ENCODE measurements at places on chromosomes 5 and 9.

- peak; percentile 19 for DNase-seq
Measured at GRCh38 chr5:72955143-72955767, 586 bp upstream of the FCHO2 start.

GRCh38 chr9:94630833-94631232, 8.5 kb downstream of the FBP1 start:
- no peak for DNase-seq

GRCh38 chr5:64831996-64832395, 63.3 kb downstream of the CWC27 start:
- DNase-seq = no peak

GRCh38 chr9:109245310-109245897, 75.5 kb downstream of the EPB41L4B start:
- DNase-seq = no peak

DNA sequence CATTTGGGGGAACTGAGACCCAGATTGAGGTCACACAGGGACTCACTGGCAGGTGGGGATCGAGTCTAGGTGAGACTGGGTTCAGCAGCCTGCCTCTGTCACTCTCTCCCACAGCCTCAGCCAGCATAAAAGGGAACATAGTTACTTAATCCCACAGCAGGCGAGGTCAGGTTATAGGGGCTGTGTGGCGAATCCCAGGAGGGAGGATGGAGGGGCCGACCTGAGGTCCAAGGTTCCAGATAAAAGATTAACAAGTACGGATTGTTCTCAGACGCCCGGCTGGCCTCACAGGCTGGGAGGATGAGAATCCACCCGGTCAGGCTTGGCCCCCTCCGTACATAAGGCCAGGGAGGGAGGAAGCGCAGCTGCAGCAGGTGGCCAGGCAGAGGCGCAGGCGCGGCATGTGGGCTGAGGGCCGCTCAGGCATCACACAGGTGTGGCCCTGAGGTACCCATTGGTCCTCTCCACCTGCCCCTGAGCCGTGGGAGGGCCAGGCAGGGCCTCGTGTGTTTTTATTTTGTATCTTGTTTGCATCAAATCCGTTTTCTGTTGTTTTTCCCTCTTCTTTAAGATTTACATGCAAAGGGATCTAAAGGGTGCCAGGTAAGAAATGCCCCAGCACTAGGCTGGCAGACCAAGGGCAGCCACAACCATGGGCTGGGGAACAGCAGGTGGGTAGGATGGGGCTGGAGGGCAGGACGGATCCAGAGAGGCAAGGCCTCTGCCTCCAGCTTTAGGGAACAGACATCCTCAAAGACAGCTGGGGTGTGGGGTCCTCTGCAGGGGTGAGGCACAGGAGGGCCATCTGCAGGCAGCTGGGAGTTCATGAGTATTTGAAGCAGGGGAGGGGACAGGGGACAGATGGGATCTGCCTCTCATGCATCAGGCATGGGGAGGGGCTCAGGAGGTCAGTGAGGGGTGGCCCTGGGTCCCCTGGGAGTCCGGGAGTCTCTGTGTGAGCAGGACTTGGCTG, 3.6 kb downstream of the SUSD3 start:
- no peak for DNase-seq

DNA sequence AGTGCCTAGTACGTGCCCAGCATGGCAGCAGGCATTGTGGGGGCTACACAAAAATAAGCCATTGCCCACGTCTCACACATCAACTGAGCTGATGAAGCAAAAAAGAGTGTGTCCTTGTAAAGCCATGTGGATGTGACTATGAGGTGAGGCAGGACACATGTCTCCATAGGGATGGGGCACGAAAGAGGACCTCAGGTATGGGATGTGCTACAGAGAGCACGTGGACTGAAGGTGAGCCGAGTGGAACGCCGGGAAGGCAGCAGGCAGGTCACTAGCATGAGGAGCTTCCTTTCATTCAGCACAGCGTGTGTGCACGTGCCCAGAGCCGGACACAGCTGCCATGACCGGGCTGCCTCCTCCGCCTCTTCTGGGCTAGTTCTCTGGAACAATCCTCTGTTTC, 429.8 kb downstream of the SPOCK1 start:
- no peak for DNase-seq

- DNase-seq = no peak
Measured at GRCh38 chr5:142748568-142749249, 21.5 kb upstream of the ARHGAP26 start.

- DNase-seq = no peak
Measured at GRCh38 chr9:4237748-4238511, 61.9 kb downstream of the GLIS3 start.

DNA sequence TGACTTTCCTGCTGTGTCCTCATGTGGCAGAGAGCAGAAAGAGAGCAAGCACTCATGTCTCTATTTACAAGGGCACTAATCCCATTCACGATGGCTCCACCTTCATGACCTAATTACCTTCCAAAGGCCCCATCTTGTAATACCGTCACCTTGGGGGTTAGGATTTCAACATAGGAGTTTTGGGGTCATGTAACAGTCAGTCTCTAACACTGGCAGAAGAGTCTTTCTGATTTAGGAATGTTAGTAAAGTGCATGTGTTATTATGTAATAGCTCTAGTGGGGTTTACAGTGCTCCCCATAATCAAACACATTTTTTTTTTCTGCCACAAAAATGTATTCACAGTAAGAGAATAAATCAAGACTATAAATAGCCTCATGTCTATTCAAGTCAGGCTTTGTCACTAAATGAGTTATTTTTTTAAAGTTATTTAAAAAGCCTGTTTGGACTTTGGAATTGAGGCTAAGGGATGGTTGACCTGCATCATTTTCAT, 19.1 kb downstream of the GALNT10 start:
- DNase-seq = no peak

GRCh38 chr5:41290810-41291209, 77.5 kb upstream of the C6 start:
- DNase-seq = no peak

- no peak for DNase-seq
Measured at GRCh38 chr5:34526682-34527305, 129.3 kb upstream of the RAI14 start.

- no peak for DNase-seq
Measured at GRCh38 chr9:109372246-109372645, 51.4 kb upstream of the EPB41L4B start.

DNA sequence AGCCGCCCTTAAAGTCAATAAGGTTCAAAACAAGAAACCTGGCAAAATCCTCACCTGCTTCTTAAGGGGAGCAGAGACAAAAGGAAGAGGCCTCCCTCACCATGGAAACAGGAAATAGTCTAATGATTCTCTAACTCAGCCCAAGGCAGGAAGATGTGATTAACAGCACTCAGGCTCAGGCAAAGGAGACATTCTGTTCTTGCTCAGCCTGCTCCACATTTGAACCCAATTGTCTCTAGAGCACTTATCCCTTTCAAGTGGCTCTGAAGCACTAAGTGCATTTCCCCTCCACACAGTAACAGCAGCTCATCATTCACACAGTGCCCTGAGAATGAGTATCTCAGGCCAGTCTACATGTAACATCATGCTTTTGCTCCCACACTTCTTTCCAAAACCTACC, 72.3 kb downstream of the NIPSNAP3B start:
- no peak for DNase-seq

- no peak for DNase-seq
Measured at GRCh38 chr9:90998573-90998972, 197.0 kb downstream of the SYK start.

GRCh38 chr5:168286386-168286785, 5.1 kb upstream of the WWC1 start:
- no peak for DNase-seq

- DNase-seq = no peak
Measured at GRCh38 chr5:115758356-115758755, 58.1 kb downstream of the CDO1 start.

GRCh38 chr9:33287087-33287490, 3.2 kb upstream of the NFX1 start:
- peak; percentile 28 for DNase-seq

- DNase-seq = no peak
Measured at GRCh38 chr5:673831-674629, 19.1 kb downstream of the TPPP start.

GRCh38 chr5:134561871-134562296, 36.4 kb downstream of the JADE2 start:
- DNase-seq = no peak

GRCh38 chr5:134113902-134114875, at the start of gene TCF7:
TCF7 (plus strand) TSS chr5:134114681; CDS start chr5:134114907, 226 bp downstream.
- DNase-seq = no peak

- no peak for DNase-seq
Measured at GRCh38 chr9:109311286-109311685, 9.6 kb downstream of the EPB41L4B start.

DNA sequence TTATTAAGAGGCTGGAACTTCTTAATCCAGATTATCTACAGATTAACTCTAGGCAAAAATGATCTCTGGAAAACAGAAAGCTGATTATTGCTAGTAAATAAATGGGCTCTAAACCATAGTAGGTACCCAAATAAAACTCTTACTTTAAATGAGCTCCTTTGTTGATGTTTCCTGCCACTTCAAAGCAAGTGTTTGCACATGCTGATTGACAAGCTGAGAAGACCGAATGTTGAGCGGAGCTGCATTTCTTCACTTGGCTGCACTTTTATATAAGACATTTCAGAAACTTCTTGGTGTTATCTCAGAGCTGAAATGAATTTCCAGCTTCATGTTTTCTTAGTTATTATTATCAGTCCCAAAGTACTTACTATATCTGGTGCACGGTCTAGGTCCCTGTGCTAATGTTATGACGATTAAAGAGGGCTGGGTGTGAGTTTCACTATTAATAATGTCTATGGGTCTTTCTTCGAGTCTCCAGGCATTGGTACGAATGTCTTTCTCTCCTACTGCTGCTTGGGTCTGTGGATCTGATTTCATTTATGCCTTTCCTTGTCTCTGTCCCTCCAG, 58.6 kb upstream of the CTXN3 start:
- DNase-seq = no peak

DNA sequence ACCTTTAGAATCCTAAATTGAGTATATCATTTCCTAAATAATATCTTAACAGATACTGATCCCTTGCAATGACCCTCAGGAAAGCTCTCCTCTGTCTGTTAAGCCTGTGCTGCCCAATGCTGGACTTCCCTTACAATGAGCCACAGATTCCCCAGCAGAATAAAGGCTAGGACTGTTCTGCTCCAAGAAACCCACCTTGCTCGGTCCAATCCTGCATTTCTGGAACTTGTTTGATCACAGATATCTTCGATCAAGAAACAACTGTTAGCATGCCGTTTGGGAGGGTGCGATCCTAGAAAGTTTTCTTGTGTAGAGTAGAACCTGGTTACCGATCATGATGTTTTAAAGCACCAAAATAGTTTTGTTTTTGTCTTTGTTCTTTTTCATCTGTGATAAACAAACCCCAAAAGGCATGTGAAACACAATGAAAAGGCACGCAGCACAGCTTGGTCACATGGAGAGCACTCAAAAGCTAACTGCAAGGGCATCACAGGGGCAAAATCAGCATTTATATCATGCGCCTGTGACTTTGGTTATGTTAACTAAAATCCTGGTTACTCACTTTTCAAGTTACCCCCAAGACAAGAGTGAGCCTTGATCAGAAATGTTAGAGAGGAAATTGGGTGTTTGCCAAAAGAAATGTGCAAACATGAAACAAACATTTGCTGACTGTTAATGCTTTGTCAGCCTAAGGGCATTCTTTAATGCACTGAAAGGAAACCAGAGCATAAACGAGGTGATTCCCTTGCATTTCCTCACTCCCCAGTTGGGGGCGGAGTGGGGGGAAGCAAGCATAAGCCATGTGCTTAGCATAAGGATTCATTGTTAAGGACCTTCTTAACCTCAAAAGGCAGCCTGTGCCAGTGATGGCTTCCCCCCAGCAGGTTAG, 61.9 kb upstream of the ADAMTS16 start:
- no peak for DNase-seq

DNA sequence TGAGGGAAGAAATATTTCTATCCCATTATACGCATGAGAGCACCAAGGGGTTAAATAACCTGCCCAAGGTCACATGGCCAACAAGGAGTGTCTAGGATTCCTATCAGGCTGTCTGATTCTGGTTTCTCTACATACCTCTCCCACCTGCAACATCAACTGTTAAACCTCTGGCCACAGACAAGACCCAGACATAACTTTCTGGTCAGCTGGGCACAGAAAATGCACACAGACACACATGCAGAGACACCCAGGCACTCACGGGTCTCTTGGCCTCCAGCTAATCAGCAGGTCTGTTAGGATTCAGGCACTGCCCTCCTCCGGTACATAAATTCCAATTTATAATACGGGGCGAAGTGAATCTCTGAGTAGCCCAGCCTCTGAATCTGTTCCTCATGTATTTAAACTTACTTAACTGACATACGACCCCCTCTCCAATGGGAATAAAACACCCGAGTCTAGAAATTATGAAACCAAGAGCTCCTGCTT, 1.5 kb downstream of the SEPTIN8 start:
- no peak for DNase-seq

DNA sequence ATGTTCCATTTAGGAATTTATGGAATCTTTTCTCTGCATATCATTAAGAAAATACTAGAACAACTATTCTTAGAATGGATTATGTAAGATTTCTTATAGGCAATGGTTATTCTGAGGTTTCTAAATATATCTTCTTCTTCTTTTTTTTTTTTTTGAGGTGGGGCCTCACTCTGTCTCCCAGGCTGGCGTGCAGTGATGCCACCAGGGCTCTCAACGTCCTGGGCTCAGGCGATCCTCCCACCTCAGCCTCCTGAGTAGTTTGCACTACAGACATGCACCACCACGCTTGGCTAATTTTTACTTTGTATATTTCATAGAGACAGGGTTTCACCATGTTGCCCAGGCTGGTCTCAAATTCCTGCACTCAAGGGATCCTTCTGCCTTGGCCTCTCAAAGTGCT, 137.2 kb downstream of the SREK1 start:
- DNase-seq = no peak

GRCh38 chr5:122107016-122107415, 22.3 kb upstream of the ZNF474 start:
- DNase-seq = no peak

GRCh38 chr5:159100782-159101646, 1.3 kb upstream of the EBF1 start:
- no peak for DNase-seq

DNA sequence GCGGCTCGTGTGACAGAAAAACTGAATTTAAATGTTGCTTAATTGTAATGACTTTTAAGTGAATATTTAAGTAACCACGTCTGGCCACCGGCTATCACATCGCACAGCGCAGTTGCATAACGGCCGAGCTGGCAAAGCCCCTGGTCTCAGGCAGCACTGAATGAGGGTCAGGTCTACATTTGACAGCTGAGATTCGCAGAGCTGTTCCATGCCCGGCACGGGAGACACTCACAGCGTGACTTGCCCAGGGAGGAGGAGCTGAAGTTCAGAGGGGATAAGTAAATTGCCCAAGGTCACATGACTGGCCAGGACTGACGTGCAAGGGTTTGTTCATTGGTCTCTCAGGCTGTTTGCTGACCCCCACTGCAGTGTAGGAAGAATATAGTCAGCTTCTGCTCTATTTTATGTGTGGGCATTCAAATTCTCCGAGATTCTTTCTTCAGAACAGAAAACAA, 17.4 kb upstream of the COL5A1 start:
- DNase-seq = no peak

GRCh38 chr5:61329550-61330128, 2.4 kb upstream of the ZSWIM6 start:
- no peak for DNase-seq

GRCh38 chr5:170448221-170448620, 55.6 kb upstream of the KCNIP1 start:
- no peak for DNase-seq

Measured in non-pigmented ciliary epithelial cell (primary cell).